ENCODE measurements at places on chromosomes 2 and 18. TPM values are rescaled to one million over a fixed set of nuclear protein-coding genes. Genes with fewer than 3 reads are reported as not detected.

- no peak for DNase-seq
Measured at GRCh38 chr18:49609256-49610021, 47.6 kb downstream of the LIPG start.

DNA sequence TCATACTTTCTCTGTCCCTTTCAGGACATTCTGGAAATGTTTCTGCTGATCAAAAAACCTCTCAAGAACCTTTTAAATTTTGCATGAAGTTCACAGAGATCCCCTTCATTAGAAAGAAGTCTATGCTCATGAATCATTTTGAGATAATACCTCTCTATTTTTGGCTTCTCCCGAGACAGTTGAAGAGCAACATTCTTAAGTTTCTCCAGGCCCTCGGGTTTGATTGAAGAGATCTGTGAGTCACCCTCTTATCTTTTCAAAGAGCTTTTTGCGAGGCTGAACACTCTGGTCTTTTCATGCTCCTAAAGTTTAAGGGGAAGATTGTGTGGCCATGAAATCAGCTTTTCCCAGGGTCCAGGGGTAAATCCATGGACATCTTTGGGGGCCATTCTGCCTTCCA, 354.2 kb downstream of the FBXO15 start:
- DNase-seq: no peak

- no peak for DNase-seq
Measured at GRCh38 chr2:231128541-231128940, 3.7 kb upstream of the HTR2B start.

- no peak for DNase-seq
Measured at GRCh38 chr18:10789180-10789579, 263.4 kb downstream of the NAPG start.

DNA sequence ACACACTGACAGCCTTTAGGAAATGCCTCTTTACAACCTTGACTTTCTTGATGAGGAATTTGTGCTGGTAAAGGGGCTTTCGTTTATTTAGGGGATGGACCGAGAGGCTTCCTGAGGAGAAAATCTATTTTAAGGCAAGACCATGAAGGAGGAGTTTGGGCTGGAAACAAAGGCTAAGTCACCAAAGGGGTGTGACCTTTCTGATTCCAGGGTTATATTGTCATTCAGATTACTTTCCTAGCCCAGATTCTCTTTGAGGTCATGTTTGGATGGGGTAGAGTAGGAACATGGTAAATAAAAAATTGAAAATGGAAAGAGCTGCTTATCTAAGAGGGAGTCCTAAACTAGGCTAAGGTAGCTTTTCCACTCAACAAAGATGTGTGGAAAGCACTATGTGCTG, 77.1 kb upstream of the UGP2 start:
- DNase-seq: no peak

DNA sequence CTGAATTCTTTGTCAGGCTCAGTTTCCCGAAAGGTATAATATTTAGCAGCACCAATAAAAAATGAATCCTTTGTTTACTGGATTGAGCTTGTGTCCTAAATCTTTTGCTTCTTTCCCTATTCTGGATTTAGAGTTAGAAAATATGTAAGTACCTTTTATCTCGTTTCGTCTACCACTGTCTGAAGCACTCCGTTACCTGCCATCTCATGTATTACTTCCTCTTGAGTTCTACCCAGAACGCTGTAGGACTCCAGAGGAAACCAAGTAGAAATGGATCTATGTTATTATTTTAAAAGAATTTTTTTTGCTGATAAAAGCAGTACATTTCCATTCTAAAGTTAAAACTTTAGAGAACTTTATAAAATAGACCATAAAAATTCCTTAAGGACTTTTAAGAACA, 13.5 kb downstream of the ANKRD12 start:
- no peak for DNase-seq

Gene MPV17
- total RNA-seq: 72.3 TPM

Gene EML4
- total RNA-seq: 58.2 TPM

Gene AFG3L2
- total RNA-seq: 64.0 TPM
